CD8-positive, alpha-beta T cell (primary cell): ENCODE measurements at places on chromosomes 5 and 9. TPM values are rescaled to one million over a fixed set of nuclear protein-coding genes. Genes with fewer than 3 reads are reported as not detected.
A peak's percentile ranks its signal among the peaks of the same experiment; 100 is the strongest.

The FST gene
- total RNA-seq: not detected

- peak; percentile 21 for DNase-seq
These were observed 5.7 kb upstream of the EGFL7 start for GRCh38 chr9:136656795-136657611.

DNA sequence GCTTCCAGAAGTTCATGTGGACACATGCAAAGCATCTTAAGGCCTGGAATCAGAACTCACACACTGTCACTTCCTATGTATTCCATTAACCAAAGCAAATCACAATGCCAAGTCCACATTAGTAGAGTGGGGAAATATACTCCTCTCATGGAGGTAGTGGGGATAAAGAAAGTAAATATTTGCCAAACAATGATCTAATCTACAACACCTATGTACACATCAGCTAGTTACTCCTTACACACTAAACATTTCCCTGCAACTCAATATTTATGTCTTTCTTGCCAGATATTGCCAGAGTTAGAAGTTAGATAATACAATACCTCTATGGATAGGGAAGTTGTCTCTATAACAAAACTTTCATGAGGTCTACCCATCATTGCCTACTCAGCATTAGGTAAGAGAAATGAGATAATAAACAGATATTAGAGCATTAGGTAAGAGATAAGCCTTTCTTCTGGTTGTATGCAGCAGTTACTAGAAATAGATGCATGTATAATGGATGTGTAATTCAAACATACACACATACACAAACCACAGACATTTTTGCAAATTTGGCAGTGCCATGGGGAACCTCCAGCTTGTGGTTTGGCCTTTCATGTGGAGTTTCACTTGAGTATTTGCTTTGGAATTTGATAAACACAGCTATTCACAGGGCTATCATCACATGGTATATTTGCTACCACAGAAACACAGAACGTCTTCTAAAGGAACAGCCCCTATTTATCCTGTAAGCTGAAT lies 196.5 kb downstream of the TLE1 start:
- no peak for DNase-seq

DNA sequence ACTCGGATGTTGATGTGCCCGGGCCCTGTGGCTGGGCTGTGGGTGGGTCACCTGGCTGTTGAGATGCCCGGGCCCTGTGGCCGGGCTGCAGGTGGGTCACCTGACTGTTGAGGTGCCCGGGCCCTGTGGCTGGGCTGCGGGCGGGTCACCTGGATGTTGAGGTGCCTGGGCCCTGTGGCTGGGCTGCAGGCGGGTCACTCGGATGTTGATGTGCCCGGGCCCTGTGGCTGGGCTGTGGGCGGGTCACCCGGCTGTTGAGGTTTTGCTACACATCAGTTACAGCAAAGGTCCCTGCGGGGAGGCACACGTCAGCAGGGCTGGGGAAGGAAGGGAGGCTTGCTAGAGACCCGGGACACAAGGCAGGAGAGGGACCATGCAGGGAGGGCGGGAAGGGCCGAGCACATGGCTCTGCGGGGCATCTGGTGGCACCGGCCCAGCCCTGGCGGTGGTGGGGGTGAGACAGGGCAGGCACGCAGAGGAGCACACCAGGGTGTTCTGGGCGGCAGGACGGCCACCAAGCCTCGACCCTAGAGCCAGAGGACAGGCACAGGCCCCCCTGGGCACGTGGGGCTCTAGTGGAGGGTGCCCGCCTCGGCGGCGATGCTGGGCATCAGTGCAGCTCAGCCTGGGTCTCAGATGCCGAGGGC lies 35.4 kb downstream of the PNPLA7 start:
- DNase-seq: no peak
